ENCODE measurements at places on chromosomes 13 and 19.

DNA sequence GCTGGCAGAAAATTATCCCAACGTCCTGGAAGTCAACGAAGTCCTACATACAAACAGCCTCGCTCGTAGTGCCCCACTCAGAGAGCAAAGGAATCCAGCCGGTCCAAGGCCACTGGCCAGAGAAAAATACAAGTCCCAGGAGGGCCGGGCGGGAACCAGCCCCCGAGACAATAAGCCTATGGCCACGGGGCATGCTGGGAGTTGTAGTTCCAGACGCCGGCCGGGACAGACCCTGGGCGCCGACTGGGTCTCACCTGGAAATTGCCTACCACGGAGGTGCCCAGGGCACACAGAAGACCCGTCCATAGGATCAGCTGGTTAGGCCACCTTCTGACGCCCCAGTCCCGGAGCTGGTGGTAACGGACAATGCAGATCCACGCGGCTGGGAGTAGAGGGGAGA is 5.4 kb downstream of the TMEM150B start:
- DNase-seq: no peak

GRCh38 chr19:343451-343931 is 1.1 kb downstream of the MIER2 start:
- no peak for DNase-seq

GRCh38 chr13:66994097-66994496 is 236.0 kb downstream of the PCDH9 start:
- DNase-seq: no peak

GRCh38 chr19:45812297-45812696 is 2.8 kb downstream of the RSPH6A start:
- DNase-seq: no peak

DNA sequence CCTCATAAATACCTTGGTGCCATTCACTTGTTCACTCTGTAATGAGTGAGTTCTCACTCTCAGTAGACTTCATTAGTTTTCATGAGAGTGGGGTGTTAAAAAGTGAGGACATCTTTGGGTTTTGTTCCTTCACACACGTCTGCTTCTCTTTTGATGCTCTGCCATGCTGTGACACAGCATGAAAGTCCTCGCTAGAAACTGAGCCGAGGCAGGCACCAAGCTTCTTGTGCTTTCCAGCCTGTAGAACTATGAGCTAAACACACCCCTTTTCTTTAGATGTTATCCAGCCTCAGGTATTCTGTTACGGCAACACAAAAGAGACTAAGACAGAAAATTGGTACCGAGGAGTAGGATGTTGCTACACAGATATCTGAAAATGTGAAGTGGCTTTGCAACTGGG is 43.7 kb downstream of the ALOX5AP start:
- no peak for DNase-seq

GRCh38 chr13:97325738-97326137 is 103.6 kb downstream of the MBNL2 start:
- no peak for DNase-seq

- no peak for DNase-seq
Observed at GRCh38 chr13:27036236-27036981, 135.2 kb downstream of the USP12 start.

DNA sequence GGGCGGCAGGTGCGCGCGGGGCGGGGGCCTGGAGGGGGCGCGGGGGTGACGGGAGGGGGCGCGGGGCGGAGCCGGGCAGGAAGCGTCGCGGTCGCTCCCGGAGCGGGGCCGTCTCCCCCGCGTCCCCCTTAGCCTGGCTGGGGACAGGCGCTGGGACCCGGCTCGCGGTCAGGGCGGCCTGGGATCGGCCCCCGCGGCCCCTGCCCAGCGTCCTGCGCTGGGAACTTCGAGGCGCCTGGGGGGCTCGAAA is 74.7 kb upstream of the MCF2L start:
- DNase-seq: no peak

- DNase-seq: no peak
Observed at GRCh38 chr13:95642028-95642621, 2.4 kb downstream of the DZIP1 start.

DNA sequence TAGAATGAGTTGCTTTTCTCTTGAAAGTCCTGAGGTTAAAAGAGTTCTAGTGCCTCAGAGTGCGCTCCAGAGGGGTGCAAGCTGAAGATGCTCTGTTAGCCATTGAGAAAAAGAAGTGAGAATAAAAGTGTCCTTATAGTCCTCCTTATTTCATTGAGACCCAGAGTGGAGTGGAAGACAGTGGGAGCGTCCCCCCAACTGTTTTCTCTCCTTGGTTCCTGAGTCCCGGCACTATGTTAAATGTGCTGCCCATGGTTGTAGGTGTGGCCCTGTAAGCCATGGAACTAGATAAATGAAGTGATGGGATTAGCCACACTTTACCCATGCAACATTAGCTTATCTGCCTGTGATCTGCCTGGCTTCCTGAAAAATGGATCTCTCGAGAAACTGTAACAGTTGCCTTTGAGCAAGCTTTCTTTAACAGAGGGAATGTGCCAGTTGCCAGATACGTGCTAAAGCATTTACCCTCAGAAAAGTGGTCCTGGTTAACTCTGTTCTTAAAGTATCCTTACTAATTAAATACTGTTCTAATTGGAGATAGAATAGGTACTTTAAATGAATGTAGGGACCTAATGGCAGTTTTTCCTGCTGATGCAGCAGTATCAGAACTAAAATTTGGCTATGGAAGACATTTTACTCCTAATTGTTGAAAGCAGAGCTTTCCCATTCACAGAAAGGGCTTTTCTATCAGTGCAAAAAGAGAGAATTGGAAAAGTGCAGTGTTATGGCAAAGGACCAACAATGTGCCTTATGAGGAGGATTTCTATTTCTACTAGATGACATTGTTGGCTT is 21.4 kb upstream of the PSG9 start:
- DNase-seq: no peak

DNA sequence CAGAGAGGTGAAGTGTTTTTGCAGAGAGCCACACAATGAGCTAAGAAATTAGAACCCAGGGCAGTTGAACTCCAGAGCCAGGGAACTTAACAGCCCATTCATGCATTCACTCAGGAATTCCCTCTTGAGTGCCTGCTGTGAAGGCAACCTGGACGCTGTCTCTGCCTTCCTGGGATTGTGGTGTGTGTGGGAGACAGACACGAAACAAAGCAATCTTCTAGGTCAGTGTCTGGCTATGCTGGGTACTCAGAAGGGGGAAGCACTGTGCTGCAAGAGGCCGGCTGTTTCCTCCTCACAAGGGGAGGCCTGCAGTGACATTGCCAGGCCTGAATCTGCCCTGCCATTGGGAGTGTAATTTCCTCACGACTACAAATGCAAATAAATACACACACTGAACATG is 9.7 kb downstream of the BCKDHA start:
- DNase-seq: no peak

- no peak for DNase-seq
Observed at GRCh38 chr13:95153647-95154412, 147.4 kb downstream of the ABCC4 start.

DNA sequence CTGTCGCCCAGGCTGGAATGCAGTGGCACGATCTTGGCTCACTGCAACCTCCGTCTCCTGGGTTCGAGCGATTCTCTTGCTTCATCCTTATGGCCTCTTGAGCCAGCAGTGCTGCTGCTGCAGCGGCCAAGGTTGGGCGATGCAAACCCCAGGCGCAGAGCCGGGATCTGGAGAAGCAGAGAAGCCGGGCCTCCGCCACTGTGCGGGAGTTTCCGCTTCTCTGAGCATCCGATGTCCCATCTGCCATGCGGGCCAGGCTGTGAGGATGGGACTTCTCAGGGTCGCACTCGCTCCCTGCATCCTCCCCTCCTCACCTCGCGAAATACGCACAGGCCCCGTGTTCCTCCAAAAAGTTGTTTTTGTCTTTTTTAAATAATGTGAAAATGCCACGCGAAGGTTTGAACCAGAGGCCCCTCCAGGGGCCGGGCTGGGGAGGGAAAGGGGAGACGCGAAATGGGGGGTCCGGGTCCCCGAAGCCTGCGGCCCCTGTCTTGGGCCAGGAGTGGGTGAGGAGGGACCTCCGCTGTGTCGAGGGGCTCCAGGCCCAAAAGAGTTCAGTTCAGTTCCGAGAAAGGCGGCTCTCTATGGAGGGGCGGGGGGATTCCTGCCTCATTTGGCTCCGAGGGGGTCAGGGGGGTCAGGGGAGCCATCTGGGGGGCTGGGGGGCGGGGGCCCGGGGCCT is 15.9 kb downstream of the CYTH2 start:
- DNase-seq: no peak

DNA sequence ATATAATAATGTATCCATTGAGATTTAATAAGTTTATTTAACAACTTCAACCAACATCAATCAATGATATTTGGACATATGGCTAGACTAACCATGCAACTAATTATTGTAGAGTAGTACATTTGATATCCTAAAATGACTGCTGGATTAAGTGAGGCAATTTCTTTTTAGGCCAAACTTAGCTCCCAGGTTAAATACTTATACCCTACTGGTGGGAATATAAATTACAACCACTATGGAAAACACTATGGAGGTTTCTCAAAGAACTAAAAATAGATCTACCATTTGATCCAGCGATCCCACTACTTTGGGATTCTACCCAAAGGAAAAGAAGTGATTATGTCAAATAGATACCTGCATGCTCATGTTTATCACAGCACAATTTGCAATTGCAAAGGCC is 345.8 kb downstream of the RBM26 start:
- DNase-seq: no peak

GRCh38 chr13:49348751-49349150 is 95.1 kb downstream of the CAB39L start:
- no peak for DNase-seq

DNA sequence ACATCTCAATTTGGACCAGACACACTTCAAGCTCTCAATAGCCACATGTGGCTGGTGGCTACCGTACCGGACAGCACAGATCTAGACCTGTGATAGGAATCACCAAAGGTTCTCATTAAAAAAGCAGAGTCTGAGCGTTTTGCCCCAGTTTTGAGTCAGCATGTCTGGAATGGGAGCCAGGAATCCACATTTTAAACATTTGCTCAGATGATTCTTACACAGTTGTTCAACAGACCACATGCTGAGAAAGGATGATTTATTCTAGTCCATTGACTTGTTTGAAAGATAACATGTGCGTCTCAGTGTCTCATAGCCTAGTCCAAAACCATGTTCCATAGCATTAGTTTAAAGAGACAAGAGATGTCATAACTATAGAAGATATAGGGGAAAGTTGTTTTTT is 53.4 kb downstream of the FLT3 start:
- no peak for DNase-seq

- no peak for DNase-seq
Observed at GRCh38 chr13:34942732-34943435, 814 bp downstream of the NBEA start.

DNA sequence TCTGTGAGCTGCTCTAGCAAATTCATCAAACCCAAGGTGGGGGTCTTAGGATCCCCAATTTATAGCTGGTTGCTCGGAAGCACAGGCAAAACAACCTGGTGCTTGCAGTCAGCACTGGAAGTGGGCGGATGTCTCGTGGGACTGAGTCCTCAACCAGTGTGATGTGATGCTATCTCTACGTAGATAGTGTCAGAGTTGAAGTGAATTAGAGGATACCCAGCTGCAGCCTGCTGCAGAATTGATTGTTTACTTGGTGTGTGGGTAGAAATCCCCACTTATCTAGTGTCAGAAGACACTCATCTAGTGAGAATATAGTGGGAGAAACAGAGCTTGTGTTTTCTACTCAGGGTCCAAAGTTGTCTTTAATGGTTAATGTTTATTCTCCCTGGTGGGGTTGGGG is 63.3 kb downstream of the CBY2 start:
- no peak for DNase-seq

DNA sequence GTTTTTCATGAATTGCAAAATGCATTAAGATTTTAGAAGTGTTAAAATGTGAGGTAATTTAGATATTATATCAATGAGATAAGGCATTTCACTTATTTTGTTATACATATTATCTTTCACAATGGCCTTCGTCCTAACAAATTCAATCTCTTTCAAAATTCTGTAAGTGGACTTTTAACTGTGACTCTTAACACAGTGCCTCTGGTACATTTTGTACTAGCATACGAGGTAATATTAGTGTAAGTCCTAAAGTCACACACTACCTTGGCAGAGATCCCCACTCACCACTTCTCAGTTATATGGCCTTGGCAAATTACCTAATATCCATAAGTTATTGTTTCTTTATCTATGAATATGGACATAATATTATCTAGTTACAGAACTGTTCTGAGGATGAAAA is 101.3 kb upstream of the SLITRK6 start:
- no peak for DNase-seq

- no peak for DNase-seq
Observed at GRCh38 chr13:101965096-101965495, 436.8 kb downstream of the FGF14 start.

DNA sequence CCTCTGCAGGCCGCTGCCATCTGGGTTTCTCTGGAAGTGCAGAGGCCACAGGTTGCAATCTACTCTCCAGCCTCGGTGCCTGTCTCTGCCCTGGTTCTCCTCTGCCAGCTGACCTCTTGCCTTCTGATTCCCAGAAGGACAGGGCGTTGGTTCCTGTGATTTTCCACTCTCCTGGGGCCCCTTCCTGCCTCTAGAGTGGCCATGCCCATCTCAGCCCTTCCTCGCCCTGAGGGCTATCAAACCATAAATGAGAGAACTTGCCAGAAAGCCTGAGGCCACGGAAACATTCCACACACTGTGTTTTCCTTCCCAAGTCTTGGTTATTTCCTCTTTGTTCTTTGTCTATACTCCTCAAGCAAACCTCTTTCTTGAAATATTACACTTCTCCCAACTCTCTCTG is 146.2 kb downstream of the SHISA2 start:
- no peak for DNase-seq

DNA sequence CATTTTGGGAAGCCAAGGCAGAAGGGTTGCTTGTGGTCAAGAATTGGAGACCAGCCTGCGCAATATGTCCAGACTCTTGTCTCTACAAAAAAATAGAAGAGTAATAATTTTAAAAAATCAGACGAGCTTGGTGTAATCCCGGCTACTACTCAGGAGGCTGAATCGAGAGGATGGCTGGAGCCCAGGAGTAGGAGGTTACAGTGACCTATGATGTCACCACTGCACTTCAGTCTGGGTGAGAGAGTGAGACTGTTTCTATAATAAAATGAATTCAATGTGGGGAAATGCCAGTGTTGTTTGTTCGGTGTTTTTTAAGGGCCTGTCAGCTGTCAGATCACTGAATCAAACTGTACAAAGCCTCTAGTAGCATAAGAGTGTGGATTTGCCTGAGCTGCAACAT is 1.2 kb upstream of the FBXL3 start:
- DNase-seq: no peak

- no peak for DNase-seq
Observed at GRCh38 chr13:98766697-98767096, 14.2 kb upstream of the SLC15A1 start.

DNA sequence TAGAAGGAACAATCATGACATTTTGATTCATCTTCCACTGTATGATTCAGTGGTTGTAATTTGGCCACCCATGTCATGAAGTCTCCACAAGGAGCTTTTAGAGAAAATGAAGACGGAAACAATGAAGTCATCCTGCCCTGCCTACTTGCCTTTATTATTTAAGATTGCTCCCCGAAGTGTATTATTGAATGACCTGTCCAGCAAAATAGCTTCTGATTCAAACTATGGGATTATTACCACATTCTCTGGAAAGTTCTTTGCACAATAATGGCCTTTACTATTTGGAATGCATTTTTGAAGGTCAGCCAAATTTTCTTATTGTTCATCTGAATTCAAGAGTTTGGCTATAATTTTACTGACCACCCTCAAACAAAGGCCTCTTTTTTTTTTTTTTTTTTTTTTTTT is 77.8 kb upstream of the RFC3 start:
- no peak for DNase-seq

All from esophagus squamous epithelium (tissue), 5 donors.